ENCODE measurements at places on chromosomes 11 and 22.

DNA sequence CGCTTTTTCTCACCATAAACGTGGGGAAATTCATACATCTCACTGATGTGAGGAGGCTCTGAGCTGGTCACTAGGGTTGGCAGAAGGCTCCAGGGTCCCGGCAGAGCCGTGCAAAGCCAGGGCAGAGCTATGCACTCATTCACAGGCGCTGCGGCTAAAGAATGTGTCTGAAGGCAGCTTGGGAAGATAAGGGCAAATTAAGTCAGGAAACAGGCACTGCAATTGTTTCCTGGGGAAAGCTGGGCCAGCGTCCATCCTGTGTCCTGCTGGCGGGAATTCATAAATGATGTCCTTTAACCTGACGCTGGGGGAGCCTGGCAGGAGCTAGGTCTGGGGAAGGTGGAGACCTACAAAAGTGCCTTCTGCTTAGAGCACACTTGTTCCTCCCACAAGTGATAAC, 27.6 kb downstream of the PKNOX2 start:
- DNase-seq, result no peak

DNA sequence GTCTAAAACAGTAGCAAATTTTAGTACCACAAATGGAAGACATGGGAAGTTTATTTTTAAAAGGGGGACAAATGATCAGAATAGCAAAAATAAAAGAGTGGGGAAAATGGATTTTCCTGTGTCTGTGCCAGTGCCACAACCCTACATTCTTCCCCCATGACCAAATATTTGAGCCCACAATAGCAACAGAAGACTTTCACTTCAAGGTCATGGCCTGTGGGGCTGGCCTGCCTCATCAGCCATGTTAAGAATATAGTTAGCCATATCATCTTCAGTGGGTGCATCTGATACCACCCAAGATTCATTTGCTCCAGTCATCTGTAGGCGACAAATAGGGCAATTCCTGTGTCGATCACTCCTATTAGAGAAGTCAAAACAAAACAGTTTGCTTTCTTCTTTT, 26.3 kb downstream of the RNF141 start:
- DNase-seq, result no peak

GRCh38 chr22:48629631-48630432, 1197.8 kb downstream of the BRD1 start:
- no peak for DNase-seq

GRCh38 chr22:36362932-36363331, 24.8 kb downstream of the MYH9 start:
- no peak for DNase-seq

DNA sequence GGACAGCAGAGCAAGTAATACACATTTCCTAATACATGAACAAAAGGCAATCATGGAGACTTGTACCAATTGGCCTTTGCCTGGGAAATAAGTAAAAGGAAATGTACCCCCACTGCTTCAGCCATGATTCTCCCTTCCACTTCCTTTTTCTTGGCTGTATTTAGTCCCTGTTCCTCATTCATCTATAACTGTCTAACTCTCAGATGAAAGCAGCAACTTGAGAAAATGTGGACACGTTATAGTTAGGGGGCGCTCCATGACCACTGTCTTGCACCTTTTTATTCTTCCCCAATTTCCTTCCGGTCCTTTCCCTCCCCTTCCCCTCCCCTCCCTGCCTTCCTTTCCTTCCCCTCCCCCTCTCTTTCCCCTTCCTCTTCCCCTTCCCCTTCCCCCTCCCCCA, 61.3 kb upstream of the BARX2 start:
- no peak for DNase-seq

- no peak for DNase-seq
Observed at GRCh38 chr11:7672276-7672959, 882 bp downstream of the CYB5R2 start.

GRCh38 chr11:92550871-92551270, 326.3 kb downstream of the FAT3 start:
- no peak for DNase-seq

- no peak for DNase-seq
Observed at GRCh38 chr11:34358258-34358727, 483 bp upstream of the ABTB2 start.

GRCh38 chr11:33529461-33529860, 171.2 kb downstream of the C11orf91 start:
- no peak for DNase-seq

DNA sequence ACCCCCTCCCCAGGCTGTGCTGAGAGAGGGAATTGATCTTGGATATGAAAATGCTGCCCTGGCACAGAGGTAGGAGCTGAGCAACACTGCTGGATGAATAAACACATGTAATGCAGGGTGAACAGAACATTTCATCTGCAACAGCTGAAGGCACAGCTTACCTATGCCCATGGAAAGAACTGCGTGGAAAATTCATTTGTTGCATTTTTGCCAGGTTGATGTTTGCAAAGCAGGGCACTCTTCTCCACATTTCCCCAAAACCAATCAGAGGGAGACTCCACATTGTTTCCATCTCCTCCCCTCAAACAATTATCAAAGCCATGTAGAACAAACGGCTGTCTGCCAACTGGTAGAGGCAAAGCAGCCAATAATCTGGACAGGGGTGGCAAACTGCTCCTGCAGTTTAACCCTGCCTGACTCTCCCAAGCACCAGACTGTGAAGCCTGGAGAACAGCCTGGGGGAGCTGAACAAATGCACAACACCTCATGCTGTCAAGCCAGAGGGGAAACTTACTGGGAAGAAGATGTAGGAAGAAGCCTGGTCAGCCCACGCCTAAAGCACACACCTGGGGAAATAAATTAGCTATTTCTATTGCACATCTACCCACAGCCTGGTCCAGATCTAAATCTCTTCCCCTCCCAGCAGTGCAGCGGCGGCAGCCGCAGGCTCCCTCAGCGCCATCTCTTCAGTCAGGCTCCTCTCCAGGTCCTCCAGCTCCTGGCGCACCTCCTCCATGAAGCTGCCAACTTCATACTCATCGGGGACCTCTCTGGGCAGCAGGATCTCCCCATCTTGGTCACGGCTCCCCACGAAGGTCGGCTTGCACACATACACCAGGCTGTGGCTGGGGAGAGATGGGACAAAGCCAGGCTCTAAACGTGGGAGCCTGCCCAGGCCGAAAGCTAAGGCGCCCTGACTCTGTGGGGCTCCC, 44.3 kb downstream of the DKK3 start:
- no peak for DNase-seq
